ENCODE measurements at places on chromosomes 1 and 21.
A peak's percentile ranks its signal among the peaks of the same experiment; 100 is the strongest.

DNA sequence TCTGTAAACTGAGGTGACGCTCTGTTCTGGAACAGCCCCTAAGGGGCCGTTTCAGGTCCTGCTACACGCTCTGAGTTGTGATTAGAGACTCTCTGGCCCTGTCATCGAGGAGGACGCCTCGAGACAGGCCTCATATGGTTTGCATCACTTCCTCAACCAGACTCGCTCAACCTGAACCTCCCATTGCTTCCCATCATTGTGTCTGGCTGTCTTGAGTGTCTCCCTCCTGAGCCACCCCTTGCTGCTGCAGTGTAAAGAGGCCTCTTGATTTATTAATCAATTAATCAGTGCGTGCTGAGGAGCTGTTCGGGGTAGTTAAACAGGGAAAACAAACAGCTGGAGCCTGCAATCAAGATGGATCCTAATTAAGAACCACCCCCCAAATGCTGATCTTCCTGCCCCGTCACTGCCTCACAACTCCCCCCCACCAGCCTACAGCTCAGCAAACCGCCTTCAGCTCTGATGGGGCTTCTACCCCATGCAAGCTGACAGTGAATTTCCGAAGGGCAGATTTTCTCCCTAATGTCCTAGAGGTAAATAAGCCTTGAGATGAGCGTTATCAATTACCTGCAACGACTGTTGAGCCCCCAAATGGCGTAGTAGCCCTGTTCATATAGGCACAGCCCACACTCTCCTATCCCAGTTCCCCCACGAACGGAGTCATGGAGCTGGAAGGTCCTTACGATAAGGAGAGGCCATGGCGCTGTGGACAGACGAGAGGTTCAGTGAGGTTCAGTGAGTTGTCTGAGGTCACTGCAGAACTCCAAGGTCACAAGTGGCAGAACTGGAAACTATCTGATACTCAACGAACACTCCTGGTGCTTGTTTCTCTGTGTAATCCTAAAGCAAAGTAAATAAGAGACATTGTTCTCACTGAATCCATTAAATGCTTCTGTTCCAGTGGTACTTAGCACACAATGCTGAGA lies 210.6 kb downstream of the KIF26B start:
- no peak for DNase-seq

DNA sequence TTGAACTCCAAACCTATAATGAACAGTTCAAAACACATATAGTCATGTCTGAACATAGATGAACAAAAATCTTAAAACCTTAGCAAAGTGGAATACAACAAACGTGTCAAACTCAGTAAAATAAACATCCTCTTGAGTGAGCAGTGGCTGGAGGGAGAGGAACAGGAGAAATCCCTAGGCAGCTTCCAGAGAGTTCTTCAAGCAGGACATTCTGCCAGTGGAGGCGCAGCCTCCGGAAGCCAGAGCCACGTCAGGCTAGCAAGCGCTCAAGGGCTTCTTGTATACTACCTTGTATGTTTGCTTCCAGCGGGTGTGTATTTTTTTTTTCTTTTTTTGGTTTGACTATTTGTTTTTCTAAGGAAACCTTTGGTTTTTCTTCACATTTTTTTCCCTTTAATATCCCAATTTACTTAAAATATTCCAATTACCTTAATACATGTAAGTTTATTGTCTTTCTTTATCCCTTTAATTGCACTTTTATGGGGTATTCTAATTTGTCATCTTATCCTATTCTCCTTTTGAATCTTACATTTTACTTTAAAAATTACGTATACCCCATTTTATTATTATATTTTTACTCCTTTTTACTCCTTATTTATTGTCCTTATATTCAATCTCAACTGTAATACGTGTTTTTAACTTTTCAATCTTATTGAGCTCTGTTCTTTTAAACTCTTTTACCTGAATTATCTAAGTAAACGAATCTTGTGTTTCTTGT lies 42.0 kb downstream of the COLGALT2 start:
- no peak for DNase-seq

DNA sequence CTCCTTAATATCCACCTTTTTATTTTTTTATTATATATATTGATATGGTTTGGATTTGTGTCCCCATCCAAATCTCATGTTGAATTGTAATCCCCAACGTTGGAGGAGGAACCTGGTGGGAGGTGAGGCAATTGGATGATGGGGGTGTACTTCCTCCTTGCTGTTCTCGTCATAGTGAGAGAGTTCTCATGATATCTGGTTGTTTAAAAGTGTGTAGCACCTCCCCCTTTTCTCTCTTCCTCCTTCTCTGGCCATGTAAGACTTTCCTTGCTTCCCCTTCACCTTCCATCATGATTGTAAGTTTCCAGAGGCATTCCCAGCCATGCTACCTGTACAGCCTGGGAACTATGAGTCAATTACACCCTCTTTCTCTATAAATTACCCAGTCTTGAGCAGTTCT lies 22.7 kb upstream of the CCSAP start:
- DNase-seq: no peak

DNA sequence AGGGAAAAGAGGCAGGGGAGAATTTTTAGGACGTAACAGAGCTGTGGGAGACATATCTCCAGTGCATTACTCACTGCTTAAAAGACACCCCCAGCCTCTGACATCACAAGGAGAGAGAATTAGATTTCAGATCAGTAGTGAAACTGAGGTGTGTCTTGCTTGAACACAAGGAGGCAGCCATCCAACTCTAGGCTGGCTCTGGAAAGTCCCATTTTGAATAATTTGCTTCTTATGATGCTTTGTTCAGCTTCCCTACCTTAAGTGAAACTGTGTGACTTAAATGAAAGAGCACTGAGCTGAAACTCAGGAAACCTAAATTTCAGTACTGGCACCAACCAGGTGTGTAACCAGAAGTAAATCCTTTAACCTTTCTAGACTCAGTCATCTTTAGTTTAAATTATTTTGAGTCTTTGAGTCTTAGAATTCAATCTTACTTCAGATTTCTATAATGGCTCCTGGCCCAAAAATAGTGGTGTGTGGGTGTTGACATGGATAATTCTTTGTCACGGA lies 251.6 kb upstream of the SGIP1 start:
- peak; percentile 48 for DNase-seq

DNA sequence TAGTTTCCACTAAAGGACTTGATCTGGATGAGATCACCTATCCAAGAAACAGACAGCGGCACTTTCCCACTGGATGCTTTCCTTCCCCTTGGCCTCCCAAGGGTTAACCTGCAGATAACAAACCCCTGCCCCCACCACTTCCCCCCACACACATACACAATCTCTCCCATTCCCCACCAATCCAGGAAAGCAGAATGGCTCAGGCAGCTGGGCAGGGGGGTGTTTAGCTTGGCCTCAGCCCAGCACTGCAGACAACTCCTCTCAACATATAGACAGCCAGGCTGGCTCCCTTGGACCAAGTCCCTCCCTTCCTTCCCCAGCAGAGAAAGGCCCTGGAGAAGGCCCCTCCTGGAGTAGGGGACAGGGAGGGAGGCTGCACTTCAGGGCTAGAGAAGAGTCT lies 24.6 kb downstream of the PLEKHA6 start:
- no peak for DNase-seq

DNA sequence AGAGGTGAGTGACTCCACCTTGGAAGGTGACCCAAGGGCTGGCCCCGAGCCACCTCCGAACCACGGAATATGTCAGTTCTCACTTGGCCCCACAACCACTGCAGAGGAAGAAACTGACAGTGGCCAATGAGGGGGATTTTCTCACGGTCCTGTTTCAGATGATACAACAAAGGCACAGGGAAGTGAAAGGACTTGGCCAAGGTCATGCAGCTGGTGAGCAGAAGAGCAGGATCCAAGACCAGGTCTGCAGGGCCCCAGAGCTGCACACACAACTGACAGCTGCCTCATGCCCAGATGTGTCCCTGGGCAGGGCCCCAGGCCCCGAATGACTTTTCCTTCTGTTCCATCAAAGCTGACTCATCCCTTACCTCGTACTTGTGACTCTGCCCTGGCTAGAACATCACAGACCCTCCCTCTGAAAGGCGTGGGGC lies 25.8 kb upstream of the EVA1B start:
- DNase-seq: no peak

- no peak for DNase-seq
Measured at GRCh38 chr1:179516976-179517705, 58.6 kb downstream of the NPHS2 start.
